CD4-positive, alpha-beta memory T cell (primary cell): ENCODE measurements at places on chromosomes 4 and X. TPM values are rescaled to one million over a fixed set of nuclear protein-coding genes. Genes with fewer than 3 reads are reported as not detected.

Gene SASH3
- polyA plus RNA-seq, result 211 TPM

Gene CENPE
- polyA plus RNA-seq, result 0.77 TPM

GRCh38 chrX:633043-633984 is 2.7 kb downstream of the SHOX start:
- H3K4me3 ChIP-seq, result no peak overlapping the region
- H3K4me1 ChIP-seq, result no peaks in the 10 kb centered on the region
- H3K36me3 ChIP-seq, result no peaks in the 10 kb centered on the region

- no peaks in the 10 kb centered on the region for H3K27me3 ChIP-seq
- H3K4me3 ChIP-seq, result no peak overlapping the region
- H3K36me3 ChIP-seq, result no peaks in the 10 kb centered on the region
- DNase-seq, result no peak
These were observed 6.1 kb downstream of the ZMAT1 start for GRCh38 chrX:101925733-101926132.

DNA sequence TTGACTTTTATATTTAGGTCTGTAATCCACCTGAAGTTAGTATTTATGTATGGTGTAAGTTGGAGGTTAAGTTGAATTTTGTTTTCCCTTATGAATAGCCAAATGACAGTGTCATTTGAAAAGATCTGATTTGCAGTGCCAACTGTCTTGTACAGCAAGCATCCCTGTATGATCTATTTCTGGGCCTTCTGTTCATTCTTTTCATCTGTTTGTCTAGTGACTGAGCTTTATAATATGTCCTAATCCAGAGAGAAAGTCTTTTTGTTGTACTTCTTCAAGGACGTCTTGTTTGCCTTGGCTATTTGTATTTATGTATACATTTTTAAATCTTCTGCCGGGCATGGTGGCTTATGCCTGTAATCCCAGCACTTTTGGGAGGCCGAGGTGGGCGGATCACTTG is 39.6 kb downstream of the CDKL5 start:
- no peaks in the 10 kb centered on the region for H3K27me3 ChIP-seq
- no peak overlapping the region for H3K27ac ChIP-seq
- DNase-seq, result no peak

GRCh38 chr4:986879-987623 is at the start of gene IDUA:
Gene IDUA (plus strand): TSS chr4:987044. CDS start chr4:987085, 41 bp downstream.
- H3K36me3 ChIP-seq, result no peaks in the 10 kb centered on the region
- H3K4me3 ChIP-seq, result peak within 1 kb of the TSS; percentile 83
- peak; percentile 79 for DNase-seq
- no peaks in the 10 kb centered on the region for H3K27me3 ChIP-seq
- peaks cover 34% of the 10 kb centered on the region for H3K4me1 ChIP-seq

DNA sequence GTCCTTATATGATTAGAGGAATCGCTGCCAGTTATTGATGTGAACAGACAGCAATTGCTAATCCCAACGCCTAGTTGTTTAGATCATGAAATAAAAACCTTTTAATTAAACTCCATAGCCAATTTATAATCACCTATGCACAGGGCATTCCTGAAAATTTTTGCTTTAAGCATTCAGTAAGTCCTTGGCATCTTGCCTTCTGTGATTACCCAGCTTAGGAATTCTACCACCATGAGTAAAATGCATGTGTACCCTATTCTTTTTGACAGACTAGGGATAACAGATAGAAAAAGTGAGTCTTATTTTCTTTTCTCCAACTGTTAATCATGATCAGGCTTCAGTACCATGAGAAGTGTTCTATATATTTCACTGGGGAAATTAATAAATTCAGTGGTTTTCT is 995.3 kb upstream of the GRIA3 start:
- no peak for DNase-seq
- H3K27ac ChIP-seq, result no peak overlapping the region
- H3K4me3 ChIP-seq, result no peak overlapping the region
- H3K36me3 ChIP-seq, result no peaks in the 10 kb centered on the region

DNA sequence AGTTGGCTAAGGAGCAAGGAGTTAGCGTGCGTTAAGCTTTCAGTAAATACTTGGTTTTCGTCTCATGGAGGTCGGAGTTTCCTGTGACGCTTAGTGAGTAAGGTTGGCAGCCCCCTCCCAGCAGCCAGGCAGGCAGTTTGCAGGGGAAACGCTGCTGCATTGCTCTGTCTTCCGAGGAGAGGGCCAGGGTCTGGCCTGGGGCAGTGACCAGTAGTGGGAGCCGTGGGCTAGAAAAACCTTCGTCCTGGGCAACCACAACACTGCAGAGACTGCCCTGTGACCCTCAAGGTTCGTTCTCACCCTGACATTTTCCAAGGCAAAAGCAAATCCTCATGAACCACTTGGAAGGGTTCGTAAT is 432 bp downstream of the TMEM175 start:
- peak overlapping the region; percentile 82 for H3K4me3 ChIP-seq
- H3K36me3 ChIP-seq, result no peaks in the 10 kb centered on the region
- no peak for DNase-seq
- H3K4me1 ChIP-seq, result peaks cover 44% of the 10 kb centered on the region
- no peaks in the 10 kb centered on the region for H3K27me3 ChIP-seq
- H3K27ac ChIP-seq, result peak overlapping the region; percentile 99

DNA sequence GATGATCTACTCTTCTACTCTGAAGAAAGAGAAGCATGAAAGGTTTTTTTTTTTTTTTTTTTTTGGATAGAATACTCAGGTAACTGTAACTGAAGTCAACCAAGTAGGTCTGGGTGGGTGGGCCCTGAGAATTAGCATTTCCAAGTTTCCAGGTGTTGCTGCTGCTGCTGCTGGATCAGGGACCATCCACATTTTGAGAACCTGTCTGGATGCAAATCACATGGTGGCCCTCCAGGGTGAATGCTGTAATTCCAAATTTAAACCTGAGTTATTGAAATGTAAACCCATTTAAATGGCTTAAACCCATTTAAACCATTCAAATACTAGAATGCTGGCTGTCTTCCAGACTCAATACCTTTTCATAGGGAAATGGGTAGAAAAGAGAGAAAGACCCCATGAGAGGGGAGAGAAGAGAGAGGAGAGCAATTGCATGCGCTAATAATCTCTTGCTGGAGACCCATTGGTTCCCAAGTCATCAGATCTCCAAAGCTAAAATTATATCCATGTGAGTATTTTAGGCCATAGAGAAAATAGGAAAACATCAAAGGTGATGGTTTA is 17.6 kb downstream of the SUPT20HL1 start:
- DNase-seq, result no peak
- H3K4me3 ChIP-seq, result no peak overlapping the region
- H3K27me3 ChIP-seq, result no peaks in the 10 kb centered on the region
- H3K4me1 ChIP-seq, result no peaks in the 10 kb centered on the region

GRCh38 chrX:11792461-11793421 is 34.7 kb downstream of the MSL3 start:
- DNase-seq, result peak; percentile 45
- H3K36me3 ChIP-seq, result no peaks in the 10 kb centered on the region
- H3K4me1 ChIP-seq, result peaks cover 13% of the 10 kb centered on the region
- H3K27ac ChIP-seq, result no peak overlapping the region
- H3K27me3 ChIP-seq, result no peaks in the 10 kb centered on the region

DNA sequence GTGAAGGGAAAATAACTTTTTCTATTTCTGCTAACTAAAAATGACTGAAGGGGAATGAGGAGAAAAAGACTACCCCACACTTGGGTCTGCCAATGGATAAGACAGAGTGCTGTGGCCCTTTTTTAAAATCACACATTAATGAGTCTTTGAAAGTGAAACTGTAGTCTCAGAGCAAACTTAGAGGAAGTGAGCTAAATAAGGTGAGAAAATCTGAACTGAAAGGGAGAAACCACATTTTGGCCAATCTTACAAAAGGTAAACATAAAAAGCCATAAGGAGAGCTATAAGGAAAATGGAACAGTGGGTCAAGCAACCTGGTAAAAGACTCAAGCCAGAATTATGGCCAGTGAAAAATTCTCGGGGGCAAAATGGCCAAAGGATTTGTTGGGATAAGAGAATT is 755.1 kb upstream of the IGFBP7 start:
- H3K4me1 ChIP-seq, result no peaks in the 10 kb centered on the region
- H3K4me3 ChIP-seq, result no peak overlapping the region
- H3K36me3 ChIP-seq, result no peaks in the 10 kb centered on the region

GRCh38 chr4:151304755-151305154 is 20.6 kb downstream of the SH3D19 start:
- H3K4me1 ChIP-seq, result no peaks in the 10 kb centered on the region
- no peak for DNase-seq
- H3K36me3 ChIP-seq, result no peaks in the 10 kb centered on the region
- no peaks in the 10 kb centered on the region for H3K27me3 ChIP-seq
- no peak overlapping the region for H3K27ac ChIP-seq

GRCh38 chrX:131704136-131704695 is 160.3 kb downstream of the OR13H1 start:
- no peaks in the 10 kb centered on the region for H3K4me1 ChIP-seq
- peak; percentile 88 for DNase-seq
- H3K27me3 ChIP-seq, result no peaks in the 10 kb centered on the region

- H3K4me3 ChIP-seq, result no peak overlapping the region
- H3K27ac ChIP-seq, result no peak overlapping the region
- no peaks in the 10 kb centered on the region for H3K4me1 ChIP-seq
- DNase-seq, result no peak
- no peaks in the 10 kb centered on the region for H3K36me3 ChIP-seq
- no peaks in the 10 kb centered on the region for H3K27me3 ChIP-seq
These were observed 379.3 kb upstream of the TENM3 start for GRCh38 chr4:181863856-181864255.

DNA sequence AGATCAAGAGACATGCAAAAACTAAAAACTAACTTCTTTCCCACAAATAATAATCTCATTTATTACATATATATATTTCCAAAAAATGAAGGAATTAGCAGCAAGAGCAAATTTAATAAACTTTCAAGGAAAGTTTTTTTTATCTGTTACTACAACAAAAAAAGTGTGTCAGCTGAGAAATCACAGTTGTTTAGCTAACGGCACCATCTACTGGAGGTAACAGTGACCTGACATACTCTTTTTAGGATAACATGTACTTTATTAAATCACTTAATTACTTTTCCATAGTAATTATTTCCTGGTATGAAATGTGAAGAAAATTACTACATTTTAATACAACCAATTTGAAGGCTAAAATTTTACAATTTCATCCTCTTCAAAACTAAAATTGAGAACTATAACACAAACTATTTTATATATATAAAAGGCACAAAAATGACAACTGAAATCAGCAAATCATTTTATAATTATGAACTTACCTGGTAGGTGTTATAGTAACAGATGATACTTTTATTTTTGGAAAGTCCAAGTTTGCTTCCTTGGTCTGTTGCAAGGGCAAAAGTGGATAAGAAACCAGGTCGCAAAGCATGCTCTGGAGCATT is 9.1 kb downstream of the LAMTOR3 start:
- H3K27me3 ChIP-seq, result no peaks in the 10 kb centered on the region
- H3K27ac ChIP-seq, result no peak overlapping the region
- H3K36me3 ChIP-seq, result peaks cover 26% of the 10 kb centered on the region
- DNase-seq, result peak; percentile 57
- H3K4me1 ChIP-seq, result no peaks in the 10 kb centered on the region
- H3K4me3 ChIP-seq, result no peak overlapping the region

GRCh38 chrX:40854242-40854641 is 118.9 kb upstream of the MED14 start:
- DNase-seq, result no peak
- no peaks in the 10 kb centered on the region for H3K36me3 ChIP-seq
- no peaks in the 10 kb centered on the region for H3K4me1 ChIP-seq
- H3K27me3 ChIP-seq, result no peaks in the 10 kb centered on the region
- no peak overlapping the region for H3K27ac ChIP-seq

GRCh38 chr4:88286897-88287296 is 2.5 kb upstream of the PPM1K start:
- H3K4me1 ChIP-seq, result peaks cover 19% of the 10 kb centered on the region
- no peak for DNase-seq
- no peaks in the 10 kb centered on the region for H3K27me3 ChIP-seq
- H3K36me3 ChIP-seq, result no peaks in the 10 kb centered on the region
- no peak overlapping the region for H3K4me3 ChIP-seq
- no peak overlapping the region for H3K27ac ChIP-seq
